Right cardiac atrium (tissue), 5 donors: ENCODE measurements at places on chromosomes 1 and 21.

DNA sequence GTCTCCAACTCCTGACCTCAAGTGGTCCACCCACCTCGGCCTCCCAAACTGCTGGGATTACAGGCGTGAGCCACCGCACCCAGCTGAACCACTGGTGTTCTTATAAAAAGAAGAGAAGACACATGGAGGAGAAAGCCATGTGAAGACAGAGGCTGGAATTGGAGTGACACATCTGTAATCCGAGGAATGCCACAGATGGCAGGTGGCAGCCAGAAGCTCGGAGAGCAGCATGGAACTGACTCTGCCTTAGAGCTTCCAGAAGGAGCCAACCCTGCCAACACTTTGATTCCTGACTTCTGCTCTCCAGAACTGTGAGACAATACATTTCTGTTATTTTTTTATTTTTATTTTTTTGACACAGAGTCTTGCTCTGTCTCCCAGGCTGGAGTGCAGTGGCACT is 59.0 kb upstream of the ATP2B4 start:
- DNase-seq = no peak

DNA sequence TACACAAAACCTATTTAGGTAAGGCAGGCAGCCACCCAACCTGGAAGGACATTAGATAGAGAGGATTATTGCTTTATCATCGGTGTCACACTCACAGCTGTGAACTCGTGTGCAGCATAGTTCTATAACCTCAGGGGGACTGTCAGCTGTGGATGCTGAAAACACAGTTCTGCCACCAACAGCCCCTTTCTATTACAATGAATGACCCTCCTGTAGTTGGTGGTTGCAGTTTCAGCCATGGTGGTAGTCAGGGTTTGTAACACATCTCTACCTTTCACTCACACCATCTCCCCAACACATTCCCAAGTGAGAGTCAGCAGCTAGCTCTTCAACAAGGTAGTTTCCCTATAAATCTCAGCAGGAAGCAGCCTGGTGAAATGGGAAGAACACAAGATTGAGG is 136.8 kb downstream of the ZC3H11B start:
- DNase-seq = no peak

GRCh38 chr1:8970870-8971337 is 25.2 kb downstream of the CA6 start:
- no peak for DNase-seq

- no peak for DNase-seq
Measured at GRCh38 chr1:169025412-169025811, 81.1 kb upstream of the ATP1B1 start.

DNA sequence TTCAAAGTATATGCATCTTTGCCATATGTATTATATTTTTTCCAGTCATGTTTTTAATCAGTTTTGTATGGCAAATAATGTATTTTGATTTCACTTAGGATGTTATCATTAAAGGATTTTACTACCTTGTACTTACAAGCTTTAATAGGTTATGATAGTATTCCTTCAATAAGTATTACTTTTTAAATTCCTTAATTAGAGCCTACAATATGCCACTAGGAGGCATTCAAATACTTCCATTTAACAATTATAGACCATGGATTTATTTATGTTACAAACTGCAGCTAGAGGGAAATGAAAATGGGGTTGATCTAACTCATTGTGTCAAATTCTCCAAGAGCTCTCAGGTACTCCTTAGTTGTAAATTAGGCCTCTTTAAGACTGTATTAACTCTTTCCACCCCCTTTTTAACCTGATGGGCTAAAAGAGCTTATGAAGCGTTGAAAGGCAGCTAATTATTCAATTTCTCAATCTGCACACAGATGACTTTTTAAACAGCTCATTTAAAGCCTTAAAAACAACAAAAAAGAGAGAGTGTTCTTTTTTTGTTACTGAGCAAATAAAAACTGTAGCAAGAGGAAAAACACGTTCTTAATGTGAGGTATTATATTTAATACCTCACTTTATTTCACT is 156.2 kb downstream of the DENND1B start:
- DNase-seq = no peak

DNA sequence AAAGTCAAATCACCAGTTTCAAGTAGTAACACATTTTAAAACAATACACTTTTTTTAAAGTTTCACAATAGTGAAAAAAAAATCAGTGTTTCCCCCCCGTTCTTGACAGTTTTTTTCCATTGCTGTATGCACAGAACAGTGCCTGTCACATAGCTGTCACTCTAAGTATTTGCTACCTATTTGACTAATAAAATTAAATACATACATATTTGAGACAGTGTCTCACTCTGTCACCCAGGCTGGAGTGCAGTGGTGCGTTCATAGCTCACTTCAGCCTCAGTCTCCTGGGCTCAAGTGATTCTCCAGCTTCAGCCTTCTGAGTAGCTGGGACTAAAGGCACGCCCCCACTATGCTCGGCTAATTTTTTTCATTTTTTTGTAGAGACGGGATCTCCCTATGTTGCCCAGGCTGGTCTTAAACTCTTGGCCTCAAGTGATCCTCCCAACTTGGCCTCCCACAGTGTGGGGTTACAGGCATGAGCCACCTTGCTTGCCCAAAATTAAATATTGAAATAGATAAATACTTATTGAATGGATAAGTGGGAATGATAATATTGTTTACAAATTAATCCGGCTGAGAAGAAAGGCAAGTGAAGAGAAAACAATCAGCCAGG is 12.6 kb upstream of the RHBG start:
- no peak for DNase-seq

- no peak for DNase-seq
Measured at GRCh38 chr1:192477630-192478029, 97.9 kb upstream of the RGS1 start.

- peak; percentile 75 for DNase-seq
Measured at GRCh38 chr1:153922076-153922971, 448 bp downstream of the GATAD2B start.

GRCh38 chr1:20885121-20885520 is 98.0 kb upstream of the HP1BP3 start:
- DNase-seq = no peak

DNA sequence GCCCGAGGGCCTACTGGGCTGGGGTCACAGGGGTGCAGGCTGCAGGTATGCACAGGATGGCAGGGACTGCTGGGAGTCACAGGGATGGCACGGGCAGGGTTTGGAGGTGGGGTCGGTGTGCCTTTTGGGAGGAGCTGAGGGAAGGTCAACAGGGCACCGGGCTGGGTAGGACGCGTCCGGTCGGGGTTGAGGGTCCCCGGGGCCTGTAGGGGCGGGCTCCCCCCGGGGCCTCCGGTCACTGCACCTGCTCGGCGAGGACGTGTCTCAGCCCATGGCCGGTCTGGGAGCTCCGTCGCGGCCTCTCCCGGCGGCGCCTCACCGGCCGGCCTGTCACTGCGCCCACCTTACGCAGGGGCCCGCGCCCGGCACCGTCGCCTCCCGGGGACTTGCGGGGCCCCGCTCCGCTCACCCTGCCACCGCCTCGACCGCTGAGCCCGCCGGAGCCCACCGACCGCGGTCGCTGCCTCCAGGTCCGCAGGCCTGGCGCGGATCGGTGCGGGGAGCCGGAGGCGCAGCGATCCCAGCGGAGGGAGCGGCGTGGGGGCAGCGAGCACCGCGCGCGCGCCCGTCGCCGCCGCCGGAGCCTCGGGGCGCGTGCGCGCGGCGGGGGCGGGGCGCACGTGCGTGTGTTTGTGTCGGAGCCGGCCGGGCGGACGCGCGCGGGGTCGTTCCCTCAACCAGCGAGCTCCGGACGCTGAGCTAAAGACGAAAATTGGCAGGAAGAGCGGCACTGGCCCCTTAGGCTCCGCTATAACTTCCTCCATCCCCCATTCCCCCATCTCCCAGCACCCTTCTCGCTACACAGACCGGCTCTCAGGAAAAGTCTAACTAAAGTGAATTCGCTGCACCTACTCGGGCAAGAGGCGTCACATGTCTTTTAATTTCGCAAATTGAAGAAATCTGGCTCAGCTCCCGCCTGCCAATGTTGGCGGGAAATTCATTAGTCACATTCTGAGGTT is at the start of gene AMIGO1:
TSS of gene AMIGO1 (minus strand) at position 552 of the 959 bp plus-strand sequence. CDS start 815 bp downstream, outside the sequence.
- DNase-seq = peak; percentile 63

DNA sequence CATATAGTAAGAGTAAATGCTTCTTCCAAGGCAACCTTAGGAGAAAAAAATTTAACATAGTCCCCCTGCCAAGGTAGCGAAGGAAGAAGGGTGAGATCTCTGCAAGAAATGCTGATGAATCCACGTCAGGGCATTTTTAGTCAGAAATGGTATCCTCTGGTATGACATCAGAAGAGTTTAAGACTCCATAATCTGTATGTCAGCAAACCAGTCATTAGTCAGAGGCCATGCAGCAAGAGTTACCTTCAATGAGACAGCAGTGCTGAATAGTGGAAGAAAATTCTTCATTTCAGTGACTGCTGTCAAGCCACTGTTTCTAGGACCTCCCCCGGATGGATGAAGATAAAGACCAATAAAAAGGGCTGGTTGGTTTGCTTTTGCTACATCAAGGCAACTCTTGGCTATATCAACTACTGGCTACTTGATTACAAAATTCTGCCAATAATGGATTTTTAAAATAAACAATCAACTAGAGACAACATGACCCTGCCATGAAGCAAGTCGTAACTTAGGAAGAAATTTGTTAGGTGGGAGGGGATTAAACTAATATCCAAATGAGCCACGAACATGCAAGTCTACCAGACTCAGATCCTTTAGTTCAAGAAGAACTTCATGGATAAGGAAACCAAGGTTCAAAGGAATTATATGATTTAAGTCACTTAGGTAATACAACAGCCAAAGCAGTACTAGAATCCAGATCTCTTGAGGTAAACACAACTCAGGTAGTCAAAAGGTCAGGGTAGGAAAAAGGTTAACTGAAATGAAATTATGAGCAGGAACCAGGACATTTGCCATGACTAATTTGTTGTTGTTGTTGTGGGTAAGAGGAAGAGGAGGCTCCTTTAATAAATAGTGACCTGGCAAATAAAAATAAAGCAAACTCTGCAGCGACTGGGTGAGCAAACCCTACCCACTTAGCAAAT is 25.6 kb upstream of the GUCA2A start:
- DNase-seq = no peak

- peak; percentile 60 for DNase-seq
Measured at GRCh38 chr1:46221749-46222148, 18.6 kb downstream of the LURAP1 start.

DNA sequence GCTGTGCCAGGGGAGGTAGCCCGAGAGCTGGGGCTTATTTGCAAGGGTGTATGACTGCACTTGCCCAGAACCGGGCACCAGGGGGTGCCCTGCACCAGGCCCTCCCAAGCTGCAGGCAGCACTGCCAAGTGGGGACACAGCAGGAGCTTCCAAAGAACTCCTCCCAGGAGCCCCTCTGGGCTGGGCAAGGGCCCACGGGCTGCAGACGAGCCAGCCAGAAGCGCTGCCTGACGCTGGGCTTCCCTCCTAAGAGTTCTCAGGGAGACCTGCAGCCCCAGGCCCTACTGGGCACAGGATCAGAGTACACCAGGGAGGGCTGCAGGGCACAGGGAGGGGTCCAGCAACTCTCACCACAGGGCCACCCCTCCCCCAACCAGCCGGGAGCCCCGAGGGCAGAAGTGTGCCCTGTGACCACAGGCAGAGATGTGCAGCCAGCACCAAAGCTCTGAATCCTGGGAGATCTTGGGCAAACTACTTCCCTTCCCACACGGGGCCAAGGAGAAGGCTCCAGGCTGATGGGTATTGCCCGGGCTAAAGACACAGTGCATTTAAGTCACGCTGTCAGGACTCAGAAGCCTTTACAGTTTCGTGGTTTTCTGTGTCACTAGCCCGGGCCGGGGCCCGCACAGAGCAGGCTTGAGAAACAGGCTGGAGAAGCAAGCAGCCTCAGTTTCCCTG is 63.4 kb downstream of the KCNAB2 start:
- no peak for DNase-seq

- DNase-seq = peak; percentile 70
Measured at GRCh38 chr1:185533596-185533995, 200.6 kb upstream of the HMCN1 start.

- no peak for DNase-seq
Measured at GRCh38 chr1:37441490-37441889, 32.9 kb upstream of the ZC3H12A start.

DNA sequence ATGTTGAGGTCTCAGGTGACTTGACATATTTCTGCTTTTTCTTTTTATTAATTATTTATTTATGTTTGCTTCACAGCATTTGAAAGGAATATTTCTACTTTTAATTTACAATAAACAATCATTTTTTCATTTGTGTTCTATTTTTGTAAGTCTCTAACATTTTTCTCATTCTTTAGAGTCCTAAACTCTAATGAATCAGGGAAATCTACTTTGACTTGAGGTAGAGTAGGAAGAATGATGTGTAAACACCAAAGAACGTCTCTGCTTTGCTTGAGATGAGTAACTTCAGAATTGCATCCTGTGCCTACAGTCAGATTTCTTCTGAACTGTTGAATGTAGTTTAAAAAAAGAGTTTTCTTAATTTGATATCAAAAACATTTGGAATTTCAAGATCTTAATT is 65.2 kb downstream of the CNST start:
- DNase-seq = no peak

GRCh38 chr1:77652268-77652667 is 30.2 kb downstream of the ZZZ3 start:
- DNase-seq = no peak

GRCh38 chr21:27132266-27132665 is 165.4 kb upstream of the ADAMTS5 start:
- no peak for DNase-seq

- no peak for DNase-seq
Measured at GRCh38 chr1:183106166-183106565, 79.9 kb upstream of the LAMC2 start.
